ENCODE measurements at places on chromosomes 5 and 9.

GRCh38 chr5:129241755-129242154 is 147.2 kb downstream of the ISOC1 start:
- DNase-seq = no peak

DNA sequence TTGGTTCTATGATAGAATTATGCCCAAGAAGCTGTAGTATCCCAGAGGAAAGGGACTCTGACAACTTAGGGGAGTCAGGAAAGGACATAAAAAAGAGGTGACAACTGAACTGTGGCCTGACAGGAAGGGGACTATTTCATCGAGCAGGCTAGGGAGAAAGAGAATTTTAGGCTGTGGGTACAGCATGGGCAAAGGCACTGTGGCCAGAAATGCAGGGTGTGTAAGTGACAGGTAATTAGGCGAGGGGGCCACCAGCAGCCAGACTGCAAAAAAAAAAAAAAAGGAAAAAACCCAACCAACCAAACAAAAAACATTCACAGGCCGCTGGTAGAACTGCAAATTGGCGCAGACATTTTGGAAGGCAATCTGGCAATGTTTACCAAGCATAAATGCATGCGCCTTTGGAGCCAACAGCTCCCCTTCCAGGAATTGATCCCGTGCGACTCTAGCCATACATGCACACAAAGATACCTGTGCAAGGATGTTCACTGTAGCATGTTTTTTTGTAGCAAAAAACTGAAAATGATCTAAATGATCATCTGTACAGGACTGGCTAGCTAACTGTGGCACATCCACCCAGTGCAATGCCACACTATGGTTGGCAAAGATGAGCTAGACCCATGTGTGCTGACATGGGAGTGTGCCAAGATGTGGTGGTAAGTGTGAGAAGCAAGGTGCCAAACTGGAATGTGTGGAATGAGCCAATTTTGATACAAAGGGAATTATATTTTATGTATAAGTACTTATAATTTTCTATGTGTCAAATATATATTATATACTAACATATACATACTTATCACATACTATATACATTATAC is 1.1 kb downstream of the EIF4E1B start:
- DNase-seq = no peak

DNA sequence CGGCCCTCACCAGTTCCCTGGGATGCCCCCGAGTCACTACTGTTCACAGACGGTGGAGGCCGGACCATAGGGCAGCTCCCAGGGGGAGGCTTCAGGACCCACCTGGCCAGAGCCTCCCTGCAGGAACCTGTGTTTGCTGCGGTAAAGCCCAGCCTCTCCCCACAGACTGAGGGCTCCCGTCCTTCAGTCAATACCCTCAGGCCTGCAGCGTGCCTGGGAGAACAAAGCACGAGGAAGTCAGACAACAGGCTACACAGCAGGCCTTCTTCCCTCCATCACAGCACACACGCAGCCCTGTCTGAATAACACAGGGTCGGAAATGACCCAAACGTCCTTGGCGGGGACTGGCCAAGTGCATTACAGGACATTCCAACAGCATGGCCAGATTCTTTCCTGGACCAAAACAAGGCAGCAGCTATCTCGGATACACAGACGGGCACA is 34.4 kb downstream of the COL23A1 start:
- no peak for DNase-seq

DNA sequence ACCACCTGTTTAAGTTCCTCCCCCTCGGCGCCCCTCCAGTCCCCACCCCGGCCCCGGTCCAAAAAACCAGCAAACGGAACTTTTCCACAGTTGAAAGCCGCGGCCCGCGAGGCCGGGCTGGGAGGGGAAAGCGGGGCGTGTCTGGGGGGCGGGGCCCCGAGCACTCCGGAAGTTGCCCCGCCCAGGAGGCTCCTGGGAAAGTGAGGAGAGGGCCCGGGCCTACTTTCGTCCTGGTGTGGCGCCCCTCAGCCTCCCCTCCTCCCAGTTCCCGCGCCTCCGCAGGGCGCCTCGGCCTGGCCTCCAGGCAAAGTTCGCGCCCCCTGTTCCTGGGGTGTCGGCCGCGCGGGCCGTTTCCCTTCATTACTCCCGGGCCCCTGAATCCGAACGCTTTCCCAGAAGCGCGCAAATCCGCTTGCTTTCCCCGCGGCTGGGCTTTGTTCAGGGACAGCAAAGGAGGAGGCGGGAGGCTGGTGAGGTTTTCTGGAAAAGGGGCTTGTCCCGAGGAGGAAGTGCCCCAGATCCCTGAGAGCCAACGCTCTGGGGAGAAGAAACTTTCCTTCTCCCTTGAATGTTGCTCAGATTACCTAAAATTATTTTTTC is 4.5 kb upstream of the DMRT3 start:
- DNase-seq = no peak

- no peak for DNase-seq
These were observed 14.6 kb upstream of the ZNF608 start for GRCh38 chr5:124761010-124761409.

Data from stimulated activated CD4-positive, alpha-beta T cell treated with anti-CD3 and anti-CD28 coated beads, Interleukin-12 subunit alpha, Interleukin-12 subunit beta, amount 100 ng/mL, for 48 hours (primary cell).